Activated naive CD4-positive, alpha-beta T cell (primary cell): ENCODE measurements at places on chromosomes 12 and 14.

- no peak for DNase-seq
These were observed 606 bp downstream of the NXPH4 start for GRCh38 chr12:57216921-57217879.

DNA sequence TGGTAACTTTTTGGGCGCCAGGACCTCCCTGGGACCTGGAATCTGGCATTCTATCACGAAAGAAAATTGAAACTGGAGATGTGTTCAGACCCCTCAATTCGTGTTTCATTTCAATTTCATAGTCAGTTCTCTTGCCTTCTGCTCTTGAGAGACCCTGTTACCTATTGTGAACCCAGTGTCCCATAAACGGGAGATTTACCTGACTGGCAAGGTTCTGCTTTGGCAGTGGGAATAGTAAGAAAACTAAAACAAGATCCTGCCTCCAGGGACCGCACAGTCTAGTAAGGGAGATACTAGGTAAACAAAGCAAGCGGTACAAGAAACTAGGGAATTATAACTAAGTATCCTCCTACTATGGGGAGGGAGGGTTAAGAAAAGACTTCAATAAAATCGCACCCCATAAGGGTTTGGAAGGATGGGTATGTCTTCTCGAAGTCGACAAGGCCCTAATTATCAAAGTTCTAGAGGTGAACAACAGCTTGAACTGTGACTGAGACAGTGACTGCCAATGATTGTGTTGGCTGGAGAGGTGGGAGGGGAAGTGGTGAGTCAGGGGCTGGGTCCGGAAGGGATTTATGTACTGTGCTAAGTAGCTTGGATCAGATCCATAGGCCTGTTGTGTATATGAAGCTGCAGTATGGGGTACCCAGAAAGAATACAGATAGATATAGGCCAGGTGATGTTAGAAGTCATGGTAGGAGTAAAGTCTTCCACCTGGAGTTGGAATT, 754 bp downstream of the ACSS3 start:
- no peak for DNase-seq

DNA sequence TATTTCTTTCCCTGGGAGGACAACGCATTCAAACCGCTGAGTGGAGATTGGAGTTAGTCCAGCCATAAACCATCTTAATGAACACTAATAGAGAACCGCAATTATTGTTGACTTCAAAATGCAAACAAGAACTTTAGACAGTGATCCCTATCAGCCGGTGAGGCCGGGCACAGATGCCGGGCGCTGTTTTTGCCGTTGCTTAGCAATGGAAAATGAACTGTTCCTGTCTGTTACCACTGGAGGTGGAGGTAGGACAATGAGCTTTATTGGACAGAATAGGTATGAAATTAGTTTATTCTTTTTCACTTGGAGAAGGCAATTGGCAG, 216.8 kb downstream of the TTC8 start:
- no peak for DNase-seq

- DNase-seq, result no peak
These were observed 43.6 kb upstream of the APPL2 start for GRCh38 chr12:105279460-105280056.

DNA sequence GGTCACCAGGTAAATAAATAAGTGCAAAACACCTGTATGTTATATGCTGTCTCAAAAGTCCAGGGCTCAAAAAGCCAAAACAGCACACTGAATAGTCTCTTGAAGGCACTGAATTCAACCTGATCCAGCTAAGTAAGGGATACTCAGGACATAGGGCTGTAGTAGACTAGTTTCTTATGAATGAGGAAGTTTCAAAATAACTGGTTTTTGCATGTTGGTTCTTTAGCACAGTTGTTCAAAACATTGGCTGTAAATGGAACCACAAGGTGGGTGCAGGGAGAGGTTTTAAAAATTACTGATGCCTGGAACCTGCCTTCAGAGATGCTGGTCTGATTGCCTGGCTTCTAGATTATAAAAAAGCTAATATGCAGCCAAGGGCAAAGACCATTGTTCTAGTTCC, 34.1 kb downstream of the NDUFA12 start:
- no peak for DNase-seq

DNA sequence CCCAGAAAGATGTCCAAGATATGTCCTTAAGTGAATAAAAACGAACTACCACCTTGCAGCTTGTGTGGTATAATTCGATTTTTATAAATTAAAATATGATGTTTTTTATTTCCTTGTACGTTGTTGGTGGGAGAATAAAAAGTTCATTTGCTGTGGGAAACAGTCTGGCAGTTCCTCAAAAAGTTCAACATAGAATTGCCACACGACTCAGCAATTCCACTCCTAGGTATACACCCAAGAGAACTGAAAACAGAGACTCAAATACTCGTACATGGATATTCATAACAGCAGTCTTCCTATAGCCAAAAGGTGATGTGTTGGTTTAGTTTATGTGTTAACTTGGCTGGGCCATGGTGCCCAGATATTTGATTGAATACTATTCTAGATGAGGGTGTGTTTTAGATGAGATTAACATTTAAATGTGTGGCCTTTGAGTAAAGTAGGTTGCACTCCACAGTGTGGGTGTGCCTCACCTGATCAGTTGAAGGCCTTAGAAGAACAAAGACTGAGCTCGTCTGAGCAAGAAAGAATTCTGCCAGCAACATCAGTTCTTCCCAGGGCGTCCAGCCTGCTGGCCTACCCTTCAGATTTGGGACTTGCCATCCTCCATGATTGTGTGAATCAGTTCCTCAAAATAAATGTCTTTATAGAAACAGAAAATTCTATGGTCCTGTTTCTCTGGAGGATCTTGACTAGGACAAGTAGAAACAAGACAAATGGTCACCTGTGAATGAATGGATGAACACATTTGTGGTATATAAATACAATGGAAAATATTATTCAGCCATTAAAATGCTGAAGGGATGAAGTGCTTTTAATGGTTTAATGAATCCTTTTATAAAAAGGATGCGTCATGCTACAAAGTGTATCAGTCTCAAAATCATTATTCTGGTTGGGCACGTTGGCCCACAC, 5.1 kb upstream of the DENR start:
- no peak for DNase-seq

GRCh38 chr14:37464192-37464858, 130.7 kb downstream of the FOXA1 start:
- DNase-seq, result no peak

GRCh38 chr12:130525384-130526172, 187.9 kb downstream of the PIWIL1 start:
- no peak for DNase-seq

DNA sequence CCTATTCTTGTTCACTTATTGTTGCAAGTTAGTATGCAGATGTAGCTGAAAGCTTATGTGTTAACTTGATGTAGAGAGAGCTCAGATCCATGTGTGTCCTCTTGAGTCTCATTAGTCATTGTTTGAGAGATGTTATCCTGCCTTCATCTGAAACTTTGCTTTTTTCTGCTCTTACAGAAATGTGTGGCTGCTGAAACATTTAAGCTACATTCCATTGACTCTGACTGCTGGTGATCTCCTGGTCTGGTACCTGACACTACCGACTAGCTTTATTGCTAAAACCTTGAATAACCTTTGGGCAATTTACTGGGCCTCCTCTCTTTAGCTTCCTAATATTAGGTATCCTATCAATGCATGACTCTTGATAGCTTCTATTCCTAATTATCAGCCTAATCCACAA, 705.6 kb upstream of the FOXG1 start:
- DNase-seq, result no peak

GRCh38 chr14:55722054-55722453, 142.0 kb downstream of the KTN1 start:
- no peak for DNase-seq
